B cell (primary cell): ENCODE measurements at places on chromosomes 11 and 22. TPM values are rescaled to one million over a fixed set of nuclear protein-coding genes. Genes with fewer than 3 reads are reported as not detected.

DNA sequence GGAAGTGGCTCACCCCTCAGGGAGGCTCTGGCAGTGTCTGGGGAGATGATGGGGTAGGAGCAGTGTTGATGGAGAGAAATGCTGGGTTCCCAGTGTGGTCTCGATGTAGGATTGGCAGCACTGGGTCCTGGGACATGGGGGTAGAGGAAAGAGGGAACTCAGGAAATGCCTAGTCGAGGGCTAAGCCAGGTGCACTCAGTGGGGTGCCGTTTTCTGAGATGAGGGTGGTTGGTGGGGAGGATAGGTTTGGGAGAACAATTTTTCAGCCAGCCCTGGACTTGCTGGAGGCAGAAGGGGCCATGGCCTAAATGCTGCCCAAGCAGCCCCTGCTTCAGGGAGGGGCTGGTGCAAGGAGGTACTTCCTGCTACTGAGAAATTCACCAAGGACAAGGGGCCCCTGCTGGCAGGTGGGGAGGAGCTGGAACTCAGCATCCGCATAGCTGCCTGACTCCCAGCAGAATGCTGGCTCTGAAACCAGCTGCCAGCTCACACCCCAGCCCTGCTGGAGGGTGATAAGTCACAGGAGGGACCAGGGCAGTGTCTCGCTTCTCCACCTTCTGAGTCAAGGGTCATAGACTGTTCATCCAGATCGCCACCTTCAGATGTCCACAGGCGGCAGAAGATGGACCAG, 6.0 kb downstream of the CCDC157 start:
- H3K27ac ChIP-seq = no peak overlapping the region
- H3K4me3 ChIP-seq = no peak overlapping the region
- H3K4me1 ChIP-seq = no peaks in the 10 kb centered on the region
- no peak for DNase-seq

DNA sequence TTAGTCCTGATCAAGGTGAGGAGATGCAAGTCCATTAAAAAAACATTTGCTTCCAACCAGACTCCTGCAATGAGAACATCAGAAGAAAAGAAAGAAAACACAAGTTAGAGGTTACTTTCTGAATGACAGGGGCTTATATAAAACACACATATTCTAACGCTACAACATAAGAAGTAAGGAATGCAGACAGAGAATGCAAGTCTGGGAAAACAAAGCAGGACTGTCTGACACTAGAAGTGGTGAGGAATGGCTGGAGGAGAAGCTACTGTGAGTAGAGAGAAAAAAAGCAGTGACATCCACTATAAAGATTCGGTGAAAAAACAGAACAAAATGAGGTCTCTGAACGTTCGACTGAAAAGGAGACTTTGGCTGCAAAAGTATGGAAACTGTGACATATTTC, 12.3 kb downstream of the TMEM216 start:
- no peaks in the 10 kb centered on the region for H3K27me3 ChIP-seq
- peaks cover 4% of the 10 kb centered on the region for H3K36me3 ChIP-seq
- DNase-seq = no peak
- H3K27ac ChIP-seq = no peak overlapping the region

GRCh38 chr11:520428-521176, 13.6 kb upstream of the RNH1 start:
- no peaks in the 10 kb centered on the region for H3K36me3 ChIP-seq
- no peak overlapping the region for H3K4me3 ChIP-seq
- no peak for DNase-seq
- H3K27me3 ChIP-seq = no peaks in the 10 kb centered on the region

DNA sequence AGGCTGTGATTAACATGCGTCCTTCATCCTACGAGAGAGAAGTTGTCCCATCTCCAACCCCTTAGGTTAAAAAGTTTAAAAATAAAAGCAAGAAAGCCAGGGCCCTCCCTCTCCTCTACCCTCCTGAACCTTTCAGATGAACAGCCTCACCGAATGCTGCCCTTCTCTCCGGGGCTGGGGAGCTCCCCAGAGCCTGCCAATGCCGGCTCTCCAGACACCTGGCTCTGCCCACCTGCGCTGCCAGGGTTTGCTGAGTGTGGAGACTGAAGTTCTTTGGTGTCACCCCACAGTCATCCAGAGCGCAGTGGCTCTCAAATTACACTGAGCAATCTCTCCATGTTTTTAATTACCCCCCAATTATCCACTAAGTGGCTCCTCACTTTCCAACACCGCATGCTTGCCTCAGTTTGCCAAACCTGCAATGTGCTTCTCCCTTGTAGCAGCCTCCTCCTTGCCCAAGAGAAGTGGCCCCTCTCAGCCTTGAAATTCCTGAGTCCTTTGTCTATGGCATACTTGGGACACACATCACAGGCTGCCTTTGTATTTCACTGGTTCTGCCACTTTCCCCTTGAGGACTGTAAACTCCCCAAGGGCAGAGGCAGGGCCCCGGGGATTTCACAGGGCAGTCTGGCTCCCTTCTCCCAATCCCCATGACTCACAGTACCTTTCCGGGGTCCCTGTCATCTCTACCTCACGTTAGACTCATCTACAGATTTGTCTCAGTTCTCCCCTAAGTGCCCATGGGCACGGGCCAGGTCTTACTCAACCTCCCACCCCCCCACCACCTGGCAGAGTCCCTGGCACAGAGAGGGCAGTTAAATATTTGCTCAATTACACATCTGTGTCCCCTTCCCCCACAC, 2.0 kb downstream of the MYH9 start:
- peak overlapping the region; percentile 81 for H3K4me3 ChIP-seq
- DNase-seq = peak; percentile 64
- no peaks in the 10 kb centered on the region for H3K27me3 ChIP-seq
- peaks cover 2% of the 10 kb centered on the region for H3K36me3 ChIP-seq
- H3K4me1 ChIP-seq = peaks cover 65% of the 10 kb centered on the region

- peak overlapping the region; percentile 95 for H3K27ac ChIP-seq
- peaks cover 42% of the 10 kb centered on the region for H3K4me1 ChIP-seq
- H3K4me3 ChIP-seq = peak overlapping the region; percentile 86
- H3K36me3 ChIP-seq = no peaks in the 10 kb centered on the region
- no peaks in the 10 kb centered on the region for H3K27me3 ChIP-seq
- DNase-seq = no peak
These were observed 1.1 kb downstream of the PICALM start for GRCh38 chr11:86067851-86068137.

APOBEC3C gene
- polyA plus RNA-seq = 29.2 and 45.5 TPM in 2 replicates
